ENCODE measurements at places on chromosomes 3 and 15. TPM values are rescaled to one million over a fixed set of nuclear protein-coding genes. Genes with fewer than 3 reads are reported as not detected.

The KLHL40 gene
- total RNA-seq, result not detected

The PAQR5 gene
- total RNA-seq, result 10.1 TPM

The BAHD1 gene
- 15.7 TPM for total RNA-seq

The TRPM1 gene
- total RNA-seq, result not detected

The CLDN16 gene
- total RNA-seq, result 29.7 TPM

The EPM2AIP1 gene
- 3.8 TPM for total RNA-seq

The TMEM40 gene
- total RNA-seq, result 3.0 TPM

The CFAP91 gene
- 2.2 TPM for total RNA-seq

The CPLX3 gene
- not detected for total RNA-seq

The KCNAB1 gene
- total RNA-seq, result not detected

The PLS1 gene
- total RNA-seq, result 36.4 TPM

The CAND2 gene
- total RNA-seq, result 5.9 TPM

The MAP1A gene
- total RNA-seq, result 0.72 TPM

The ANP32A gene
- 99.5 TPM for total RNA-seq

The MEX3B gene
- total RNA-seq, result 4.7 TPM

Data from epithelial cell of proximal tubule (primary cell).